ENCODE measurements at places on chromosomes 2 and 18. TPM values are rescaled to one million over a fixed set of nuclear protein-coding genes. Genes with fewer than 3 reads are reported as not detected.

C2orf78 gene
- not detected for total RNA-seq

GPR55 gene
- 1.1 TPM for total RNA-seq

SLC30A3 gene
- not detected for total RNA-seq

DSC3 gene
- total RNA-seq, result not detected

CCDC85A gene
- not detected for total RNA-seq

BUB1 gene
- 2.3 TPM for total RNA-seq

TUBA4B gene
- total RNA-seq, result not detected

ADD2 gene
- 0.40 TPM for total RNA-seq

IL37 gene
- not detected for total RNA-seq

CPO gene
- total RNA-seq, result not detected

GRCh38 chr2:88690591-88691338 is 708 bp upstream of the RPIA start:
- DNase-seq, result no peak

DNA sequence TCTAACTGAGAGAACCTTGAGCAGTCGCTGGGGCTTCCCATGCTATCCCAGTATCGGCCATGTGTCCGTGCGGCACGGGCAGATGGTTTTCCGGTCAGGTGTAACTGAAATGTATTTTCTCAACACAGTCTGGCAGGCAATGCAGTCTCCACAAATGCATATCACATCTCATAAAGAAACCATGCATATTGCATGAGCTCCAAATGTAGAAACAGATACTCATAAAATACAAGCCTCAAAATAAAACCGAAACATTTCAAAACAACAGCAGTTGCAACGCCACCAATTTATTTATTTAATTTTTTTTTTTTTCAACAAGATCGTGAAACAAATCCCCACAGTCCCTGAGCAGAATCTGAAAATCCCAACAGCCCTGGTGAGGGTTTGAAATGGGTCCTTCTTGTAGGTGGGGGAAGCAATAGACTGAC is 299.4 kb downstream of the LPIN1 start:
- DNase-seq, result no peak

DNA sequence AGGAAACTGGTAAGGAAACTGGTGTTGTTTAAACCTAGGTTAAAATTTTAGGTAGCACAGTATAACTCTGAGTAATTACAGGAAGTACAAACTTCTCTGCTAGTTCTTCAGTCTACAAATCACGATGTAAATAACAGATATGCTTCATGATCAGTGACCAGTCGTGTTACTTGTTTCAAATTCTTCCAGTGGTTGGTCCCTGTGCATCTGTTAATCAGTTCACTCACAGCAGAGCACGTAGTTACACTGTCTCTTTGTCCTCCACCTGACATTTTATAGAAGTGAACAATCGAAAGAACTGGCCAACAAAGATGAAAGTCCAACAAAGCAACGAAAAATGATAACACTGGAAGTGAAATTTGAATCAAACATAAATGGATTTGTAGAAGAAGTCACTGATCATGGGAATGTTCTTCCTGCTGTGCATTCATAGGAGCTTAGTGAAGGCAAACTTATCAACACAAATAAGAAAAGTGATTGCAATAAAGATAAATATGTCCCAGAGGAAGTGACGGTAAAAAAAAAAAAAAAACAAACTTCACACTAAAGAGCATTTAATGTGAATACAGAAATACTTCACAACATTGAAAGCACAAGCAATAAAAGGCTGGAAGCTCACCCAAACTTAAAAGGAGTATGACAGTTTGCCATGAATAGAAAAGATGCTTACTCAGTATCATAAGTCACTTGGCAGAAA is 7.0 kb downstream of the EIF2AK2 start:
- DNase-seq, result no peak

DNA sequence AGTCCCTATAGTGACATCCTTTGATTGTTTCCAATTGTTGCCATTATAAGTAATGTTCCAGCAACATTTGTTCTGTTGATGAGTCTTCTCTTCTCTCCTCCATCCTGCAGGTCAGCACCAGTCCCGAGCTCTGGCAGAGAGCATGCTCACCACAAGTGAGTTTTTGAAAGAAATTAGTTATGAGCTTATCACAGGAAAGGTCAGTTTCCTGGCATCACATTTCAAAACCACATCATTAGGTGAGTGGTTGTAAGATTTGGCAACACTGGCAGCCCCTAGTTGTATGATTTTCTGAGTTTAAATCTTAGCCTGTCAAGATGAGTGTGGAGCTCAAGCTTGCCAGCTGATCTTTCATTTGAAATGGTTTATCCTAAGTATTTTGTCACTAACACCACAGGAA is 149.6 kb downstream of the ESCO1 start:
- no peak for DNase-seq

DNA sequence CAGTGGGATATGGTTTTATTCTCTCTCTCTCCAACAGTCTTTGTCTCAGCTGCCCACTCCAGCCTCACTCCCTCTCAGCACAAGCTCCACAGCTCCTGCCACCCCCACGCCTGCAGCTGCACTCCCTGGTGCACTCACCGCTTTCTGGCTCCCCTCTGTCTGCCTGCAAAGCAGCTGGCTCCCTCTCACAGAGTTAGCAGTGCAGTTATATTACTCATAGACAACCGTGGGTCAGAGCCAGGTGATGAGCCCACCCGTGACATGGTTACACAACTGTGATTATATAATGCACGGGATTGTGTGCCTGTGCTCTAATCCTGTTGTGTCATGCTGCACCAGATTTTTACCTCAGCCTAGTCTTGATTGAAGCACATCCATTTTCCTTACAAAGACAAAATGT is 276.9 kb upstream of the CHAC2 start:
- DNase-seq, result no peak

GRCh38 chr2:110770404-110770958 is 38.1 kb downstream of the ACOXL start:
- no peak for DNase-seq

GRCh38 chr2:49225126-49225525 is 70.8 kb upstream of the FSHR start:
- DNase-seq, result no peak

- DNase-seq, result no peak
Measured at GRCh38 chr2:53435610-53436009, 332.0 kb upstream of the CHAC2 start.

GRCh38 chr2:9105601-9106337 is 100.8 kb upstream of the ASAP2 start:
- DNase-seq, result no peak

DNA sequence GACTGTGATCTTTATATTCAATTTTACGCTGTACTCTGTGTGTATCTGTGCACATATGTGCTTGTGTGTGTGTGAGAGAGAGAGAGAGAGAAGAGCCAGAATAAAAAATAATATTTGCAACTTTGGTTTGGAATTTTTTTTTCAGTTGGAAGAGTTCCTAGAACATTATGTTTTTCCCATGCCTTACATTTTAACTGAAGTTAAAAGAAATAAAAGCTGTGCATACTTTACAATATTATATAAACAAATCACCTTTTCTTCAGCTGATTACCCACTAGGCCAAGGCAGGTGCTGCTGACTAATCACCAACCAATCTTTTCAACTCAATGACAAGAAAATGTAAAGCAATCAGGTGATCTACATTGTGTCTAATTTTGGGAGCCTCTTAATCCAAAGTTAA is 366.3 kb downstream of the NYAP2 start:
- DNase-seq, result no peak

- DNase-seq, result no peak
Measured at GRCh38 chr2:172578054-172578453, 22.2 kb downstream of the PDK1 start.

- DNase-seq, result no peak
Measured at GRCh38 chr2:150555611-150556356, 68.3 kb upstream of the RND3 start.

DNA sequence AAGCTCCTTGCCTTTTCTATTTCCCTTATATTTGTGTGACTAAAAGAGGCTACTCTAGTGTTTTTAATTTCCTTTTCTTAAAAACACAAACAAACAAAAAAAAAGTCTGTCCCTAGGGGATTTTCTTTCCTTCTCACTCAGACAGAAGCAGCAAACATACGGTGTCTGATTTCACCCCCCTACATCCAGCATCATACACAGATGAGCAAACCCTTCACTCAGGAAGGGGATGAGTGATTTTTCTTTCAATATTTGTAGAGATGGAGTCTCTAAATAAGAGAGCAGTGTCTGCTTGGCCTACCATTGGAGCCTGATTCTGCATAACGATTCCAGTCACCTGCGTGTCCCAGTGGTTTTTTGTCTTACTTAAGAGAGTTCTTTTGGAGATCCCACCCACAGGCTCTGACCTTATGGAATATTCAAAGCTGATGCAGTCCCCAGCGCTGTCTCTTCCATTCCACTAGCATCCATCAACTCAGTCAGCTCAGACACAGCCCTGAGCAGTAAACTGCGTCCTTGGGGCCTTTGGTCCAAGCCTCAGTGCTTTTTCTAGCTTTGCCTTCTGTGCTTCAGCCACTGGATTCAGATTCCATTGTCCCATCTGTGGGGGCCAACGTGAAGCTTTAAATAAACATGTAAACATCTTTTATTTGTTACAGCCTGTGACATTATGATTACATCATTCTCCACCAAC is 52.6 kb upstream of the TPO start:
- no peak for DNase-seq

GRCh38 chr2:200655918-200656580 is 70.2 kb downstream of the AOX1 start:
- no peak for DNase-seq

GRCh38 chr18:56319953-56320352 is 318.4 kb downstream of the TXNL1 start:
- no peak for DNase-seq

GRCh38 chr2:197028230-197028629 is 101.7 kb upstream of the PGAP1 start:
- no peak for DNase-seq

DNA sequence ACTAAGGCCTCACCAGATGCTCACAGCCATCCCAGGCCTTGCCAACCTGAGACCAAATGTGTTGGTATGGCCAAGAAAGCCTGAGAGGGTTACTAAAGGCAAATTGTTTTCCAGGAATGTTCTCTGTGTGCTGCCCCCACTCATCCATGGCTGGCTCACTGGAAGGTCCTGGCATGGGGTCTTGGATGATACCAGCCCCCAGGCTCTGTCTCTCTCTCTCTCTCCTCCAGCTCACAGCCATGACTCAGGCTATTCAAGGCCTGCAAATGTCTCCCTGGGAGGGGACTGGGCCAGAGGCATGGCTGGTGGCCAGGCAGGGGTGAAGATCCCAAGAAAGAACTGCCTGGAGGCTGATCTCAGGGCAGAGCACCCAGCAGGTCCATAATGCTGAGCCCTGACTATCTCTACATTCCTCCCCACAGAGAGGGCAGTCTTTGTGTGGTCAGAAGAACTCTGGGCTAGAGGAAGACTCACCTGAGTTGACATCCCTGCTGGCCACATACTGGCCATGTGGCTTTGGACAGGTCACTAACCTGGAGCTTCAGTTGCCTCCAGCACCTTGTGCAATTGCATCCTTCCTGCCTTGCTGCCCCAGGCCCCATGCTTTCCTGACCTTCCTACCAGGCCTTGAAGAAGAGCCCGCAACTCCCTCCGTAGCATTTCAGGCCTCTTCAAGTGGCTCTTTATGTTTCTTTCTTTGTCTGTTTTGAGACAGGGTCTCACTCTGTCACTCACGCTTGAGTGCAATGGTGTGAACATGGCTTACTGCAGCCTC is 150.4 kb downstream of the ZFP36L2 start:
- no peak for DNase-seq

DNA sequence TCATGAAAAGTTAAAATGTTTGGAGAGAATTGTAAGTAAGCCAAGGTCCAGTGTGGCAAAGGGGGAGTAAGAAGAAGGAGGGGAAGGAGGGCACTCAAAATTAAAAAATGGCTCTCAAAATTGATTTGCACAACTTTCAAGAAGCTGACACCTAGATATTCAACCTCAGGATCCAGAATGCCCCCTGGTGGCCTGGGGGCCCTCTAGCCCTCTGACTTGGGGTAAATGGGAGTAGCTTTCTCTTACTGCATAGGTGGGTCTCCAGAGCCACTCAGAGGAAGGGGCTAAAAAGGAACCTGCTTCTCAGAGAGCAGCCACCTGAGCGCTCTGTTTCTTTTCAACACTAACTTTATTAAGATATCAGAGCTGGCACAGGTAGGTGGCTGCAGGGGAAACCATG is 968.5 kb downstream of the BCL11A start:
- no peak for DNase-seq

- DNase-seq, result no peak
Measured at GRCh38 chr2:33552758-33553461, 46.2 kb downstream of the FAM98A start.

DNA sequence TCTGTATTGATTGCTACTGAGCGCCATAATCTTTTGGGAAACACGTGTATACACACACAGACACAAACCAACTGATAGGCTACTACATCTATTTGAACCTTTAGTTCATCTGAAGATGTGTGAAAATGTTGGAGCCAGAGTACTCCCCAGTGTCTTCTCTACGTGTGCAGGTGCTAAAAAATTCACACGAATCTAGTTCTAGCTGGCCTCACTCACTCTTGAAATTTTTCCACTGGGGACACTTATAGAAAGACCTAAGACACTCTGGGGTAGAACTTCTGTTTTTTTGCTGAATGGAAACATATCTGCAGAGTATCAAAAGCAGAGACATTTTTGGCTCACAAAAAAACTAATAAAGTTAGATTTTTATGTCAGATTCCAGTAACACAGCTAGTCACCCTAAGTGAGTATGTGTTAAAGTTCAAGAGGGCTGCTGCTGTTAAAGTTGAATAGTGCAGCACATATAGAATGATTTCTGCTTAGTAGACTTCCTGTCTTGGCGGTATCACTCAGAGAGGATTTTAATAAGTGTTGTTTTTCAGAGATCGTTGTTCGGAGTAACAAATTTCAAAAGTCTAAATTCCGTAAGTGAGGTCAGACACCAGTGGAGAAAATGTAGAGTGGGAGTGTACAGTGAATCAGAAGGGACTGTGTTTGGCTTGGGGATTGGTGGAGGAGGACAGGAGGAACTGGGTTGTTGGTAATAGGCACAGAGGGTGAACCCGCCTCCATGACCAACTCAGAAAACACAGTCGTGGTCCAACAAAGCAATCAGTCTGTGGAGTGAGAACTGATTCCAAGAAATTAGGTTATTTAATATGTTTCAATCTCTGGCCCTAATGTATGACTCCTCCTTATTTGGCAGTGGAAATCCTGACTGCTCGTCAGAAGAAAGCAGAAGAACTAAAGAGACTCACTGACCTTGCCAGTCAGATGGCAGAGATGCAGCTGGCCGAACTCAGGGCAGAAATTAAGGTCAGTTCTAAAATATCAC is 43.1 kb downstream of the KCTD18 start:
- peak; percentile 67 for DNase-seq

DNA sequence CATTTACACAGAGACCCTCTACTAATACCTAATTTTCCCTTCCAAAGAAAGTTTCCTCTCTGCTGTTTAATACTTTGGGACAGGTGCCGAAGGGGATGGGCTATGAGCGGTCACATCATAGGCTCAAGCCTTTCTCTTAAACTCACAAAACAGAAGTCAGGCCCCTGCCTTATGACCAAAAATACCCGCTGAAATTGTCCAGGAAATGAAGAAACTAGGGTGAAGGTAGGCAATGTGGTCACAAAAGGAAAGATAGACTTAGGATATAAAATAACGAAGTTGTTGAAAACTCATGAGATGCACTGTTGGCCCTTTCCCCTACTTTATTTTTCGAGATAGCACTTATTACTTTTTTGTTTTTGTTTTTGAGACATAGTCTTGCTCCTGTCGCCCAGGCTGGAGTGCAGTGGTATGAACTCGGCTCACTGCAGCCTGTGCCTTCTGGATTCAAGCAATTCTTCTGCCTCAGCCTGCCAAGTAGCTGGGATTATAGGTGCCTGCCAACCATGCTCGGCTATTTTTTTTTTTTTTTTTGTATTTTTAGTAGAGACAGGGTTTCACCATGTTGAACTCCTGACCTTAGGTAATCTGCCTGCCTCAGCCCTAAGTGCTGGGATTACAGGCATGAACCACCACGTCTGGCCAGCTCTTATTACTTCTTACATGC is 16.3 kb downstream of the SLC8A1 start:
- DNase-seq, result no peak

GRCh38 chr2:29273685-29274611 is 158.7 kb downstream of the CLIP4 start:
- DNase-seq, result no peak

All from natural killer cell (primary cell).